ENCODE measurements at places on chromosomes 3 and 15.

DNA sequence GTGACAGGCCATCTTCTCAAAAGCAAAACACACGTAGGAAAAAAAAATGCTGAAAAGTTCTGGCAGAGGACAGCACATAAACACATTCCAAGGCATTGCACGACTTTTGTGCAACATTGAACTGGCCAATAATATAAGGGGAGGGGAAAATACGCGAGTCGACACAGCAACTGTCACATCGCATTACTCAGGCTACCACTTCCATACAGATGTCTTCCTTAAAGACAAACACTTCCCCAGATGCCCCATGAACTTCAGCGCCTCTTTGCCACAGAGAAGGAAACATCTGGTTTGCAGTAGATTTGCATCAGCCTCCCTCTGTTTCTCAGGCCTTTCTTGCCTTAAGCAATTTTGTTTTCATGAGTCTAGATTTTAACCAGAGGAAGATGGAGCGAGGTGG, 144.4 kb upstream of the IGF1R start:
- DNase-seq, result peak; percentile 78

GRCh38 chr3:197226179-197226578, 72.2 kb downstream of the DLG1 start:
- peak; percentile 17 for DNase-seq

GRCh38 chr3:72271216-72271615, 486.3 kb upstream of the PROK2 start:
- no peak for DNase-seq

DNA sequence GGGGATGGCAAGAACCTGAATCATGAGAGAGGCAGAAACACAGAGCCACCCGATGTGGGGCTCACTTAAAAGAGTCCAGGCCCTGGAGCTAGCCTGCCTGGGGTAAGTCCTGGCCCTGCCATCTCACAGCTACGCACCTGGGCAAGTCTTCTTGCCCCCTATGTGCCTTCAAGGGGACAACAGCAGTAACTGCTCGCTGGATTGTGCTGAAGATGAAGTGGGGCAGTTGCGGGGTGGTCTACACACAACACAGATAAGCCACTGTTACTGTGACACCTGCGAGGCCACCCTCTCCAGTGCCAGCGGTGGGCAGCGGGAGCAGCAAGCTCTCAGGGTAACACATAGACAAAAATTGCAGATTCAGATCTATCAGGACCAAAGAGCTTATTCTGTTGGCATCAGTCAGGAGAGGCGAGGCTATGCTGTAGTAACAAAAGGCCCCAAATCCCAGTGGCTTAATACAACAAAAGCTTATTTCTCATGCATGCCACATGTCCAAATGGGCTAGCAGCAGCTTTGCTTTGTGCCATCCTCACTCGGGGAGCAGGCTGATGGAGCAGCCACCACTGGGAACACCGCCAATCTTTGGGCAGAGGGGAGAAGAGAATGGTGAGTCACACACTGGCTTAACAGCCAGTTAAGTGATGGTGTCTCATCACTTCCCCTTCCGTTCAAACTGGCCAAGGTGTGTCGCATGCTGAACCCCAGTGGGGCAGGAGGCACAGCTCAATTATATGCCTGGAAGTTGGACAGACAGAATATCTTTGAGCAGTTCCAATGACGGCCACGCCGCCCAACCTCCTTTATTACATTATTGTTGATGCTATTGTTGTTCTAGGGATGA, 78.3 kb downstream of the WNT7A start:
- DNase-seq, result no peak

- DNase-seq, result no peak
These were observed 22.4 kb upstream of the SRP14 start for GRCh38 chr15:40061212-40061901.

DNA sequence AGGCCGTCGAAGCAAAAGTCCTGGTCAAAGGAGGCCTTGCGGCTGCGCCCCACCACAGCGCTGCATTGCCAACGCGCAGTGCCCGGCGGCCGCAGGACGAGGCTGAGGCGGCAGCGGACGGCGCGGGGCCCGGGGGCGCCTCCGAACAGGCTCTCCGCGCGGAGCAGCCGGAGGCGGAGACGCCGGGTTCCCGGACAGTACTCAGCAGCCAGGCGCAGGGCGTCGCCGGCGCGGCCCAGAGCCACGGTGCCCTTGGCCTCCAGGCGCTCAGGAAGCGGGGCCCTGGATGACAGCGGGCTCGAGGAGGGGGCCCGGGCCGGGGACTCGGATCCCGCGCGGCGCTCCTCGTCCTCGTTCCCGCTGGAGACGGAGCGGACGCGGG, 1.1 kb downstream of the C2CD4B start:
- no peak for DNase-seq

GRCh38 chr3:10940106-10940505, 52.4 kb upstream of the SLC6A1 start:
- no peak for DNase-seq

Data from fibroblast of skin of right quadriceps (primary cell).